ENCODE measurements at places on chromosomes 7 and 10.
A peak's percentile ranks its signal among the peaks of the same experiment; 100 is the strongest.

DNA sequence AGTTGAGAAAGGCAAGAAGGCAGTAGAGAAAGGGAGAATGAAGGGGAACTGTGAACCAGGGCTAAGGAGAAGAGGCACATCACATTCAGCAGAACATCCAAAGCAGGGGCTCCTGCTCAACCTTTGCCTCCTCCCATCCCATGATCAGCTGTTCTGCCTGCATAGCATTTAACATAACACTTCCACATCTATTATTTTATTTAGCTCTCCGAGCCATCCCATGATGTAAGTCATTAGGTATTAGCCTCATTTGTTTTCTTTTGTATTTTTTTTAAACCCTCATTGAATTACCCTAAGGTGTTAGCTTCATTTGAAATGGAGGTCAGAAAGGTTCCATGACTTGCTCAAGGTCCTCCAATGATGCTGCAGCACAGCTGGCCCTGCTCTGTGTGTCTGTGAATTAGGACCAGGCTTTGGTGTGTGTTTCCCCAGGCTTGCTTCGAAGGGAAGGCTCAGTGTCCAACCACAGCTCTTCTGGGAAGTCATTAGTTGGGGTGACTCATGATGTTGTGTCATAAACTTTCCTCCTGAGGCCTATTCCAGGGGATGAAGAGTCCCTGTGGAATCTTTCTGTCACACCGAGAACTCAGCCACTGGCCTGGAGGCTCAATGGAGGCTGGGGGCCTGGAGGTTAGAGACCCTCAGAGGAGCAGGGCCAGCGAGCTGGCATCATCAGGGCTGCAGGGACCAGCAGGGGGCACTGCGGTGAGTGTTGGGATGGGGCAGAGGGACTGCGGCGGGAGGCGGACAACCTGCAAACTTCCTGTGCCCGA lies 16.5 kb downstream of the NPFFR1 start:
- DNase-seq, result no peak

GRCh38 chr7:28808796-28809533 lies 149.2 kb downstream of the TRIL start:
- DNase-seq, result peak; percentile 66

GRCh38 chr10:103727546-103727963 lies 127.8 kb downstream of the SH3PXD2A start:
- DNase-seq, result no peak

- DNase-seq, result peak; percentile 28
Observed at GRCh38 chr10:86341361-86341811, 25.2 kb downstream of the GRID1 start.

GRCh38 chr7:129950191-129950932 lies 2.4 kb downstream of the UBE2H start:
- DNase-seq, result no peak

DNA sequence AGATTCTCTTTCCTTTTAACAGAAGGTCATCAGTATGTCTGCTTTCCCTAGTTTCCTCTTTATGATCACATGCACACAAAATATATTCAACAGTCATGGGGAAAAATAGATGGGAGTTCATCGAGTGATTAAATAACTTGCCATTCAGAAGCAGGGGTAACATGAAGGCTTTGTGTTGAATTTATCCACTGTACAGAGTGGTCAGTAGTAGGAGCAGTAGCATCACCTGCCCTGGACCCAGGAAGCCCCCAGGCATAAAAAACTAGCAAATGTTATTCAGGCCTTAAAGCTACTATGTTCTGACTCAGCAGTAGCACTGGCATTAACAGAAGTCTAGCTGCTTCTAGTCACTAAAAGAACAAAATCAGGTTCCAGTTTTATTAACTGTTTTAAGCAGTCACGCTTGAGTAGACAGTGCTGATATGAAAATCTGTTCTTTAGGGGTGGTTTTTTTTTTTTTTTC lies 31.4 kb upstream of the FAM133B start:
- no peak for DNase-seq

- DNase-seq, result no peak
Observed at GRCh38 chr10:63383141-63383540, 82.6 kb downstream of the JMJD1C start.

DNA sequence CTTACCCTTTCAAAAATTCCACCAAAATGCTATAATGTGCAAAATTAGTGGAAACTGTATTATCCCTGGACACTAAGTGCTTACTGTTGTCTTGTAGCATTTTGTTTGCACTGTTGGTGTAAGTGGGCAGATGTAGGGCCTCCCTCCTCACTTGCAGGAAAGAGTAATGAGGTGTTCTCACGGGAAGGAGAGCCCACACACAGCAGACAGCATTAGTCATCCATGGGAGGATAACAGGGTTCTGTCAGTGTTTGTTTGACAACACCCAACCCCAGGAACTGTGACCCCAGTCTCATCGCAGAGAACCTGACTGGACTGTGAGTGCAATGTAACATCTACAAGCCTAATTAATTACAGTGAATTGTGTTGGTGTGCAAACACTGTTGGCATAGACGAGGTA lies 58.7 kb upstream of the VSTM2A start:
- no peak for DNase-seq

All from upper lobe of right lung (tissue), 1 donor.